Ureter (tissue), 1 donor: ENCODE measurements at places on chromosomes 7 and 10. TPM values are rescaled to one million over a fixed set of nuclear protein-coding genes. Genes with fewer than 3 reads are reported as not detected.

The OR6B1 gene
- not detected for total RNA-seq

- no peak for DNase-seq
Observed at GRCh38 chr10:17712717-17713471, 39.1 kb upstream of the TMEM236 start.

GRCh38 chr10:110725801-110726630 lies 81.9 kb downstream of the RBM20 start:
- DNase-seq, result no peak

- no peak for DNase-seq
Observed at GRCh38 chr10:5544216-5544805, 19.6 kb downstream of the CALML3 start.

The BTBD16 gene
- total RNA-seq, result 51.2 TPM

The CPVL gene
- total RNA-seq, result 15.6 TPM

DNA sequence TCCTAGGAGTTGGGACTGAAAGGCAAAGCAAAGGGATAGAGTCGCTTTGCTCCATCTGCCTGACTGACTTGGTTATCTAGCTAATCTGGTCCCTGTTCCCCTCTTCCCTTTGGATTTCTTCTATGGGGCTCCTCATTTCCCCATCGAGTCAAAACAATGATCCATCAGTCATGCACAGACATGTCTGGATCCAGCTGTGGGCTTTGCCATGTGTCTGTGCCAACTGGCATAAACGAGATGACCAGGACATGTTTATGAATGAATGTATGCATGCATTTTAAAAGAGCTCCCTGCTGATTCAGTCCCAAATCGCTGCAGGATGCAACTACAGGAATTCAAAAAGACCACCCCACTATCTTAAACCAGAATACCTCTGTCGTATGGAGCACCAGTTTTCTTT lies 122.0 kb downstream of the ARL4A start:
- DNase-seq, result no peak

DNA sequence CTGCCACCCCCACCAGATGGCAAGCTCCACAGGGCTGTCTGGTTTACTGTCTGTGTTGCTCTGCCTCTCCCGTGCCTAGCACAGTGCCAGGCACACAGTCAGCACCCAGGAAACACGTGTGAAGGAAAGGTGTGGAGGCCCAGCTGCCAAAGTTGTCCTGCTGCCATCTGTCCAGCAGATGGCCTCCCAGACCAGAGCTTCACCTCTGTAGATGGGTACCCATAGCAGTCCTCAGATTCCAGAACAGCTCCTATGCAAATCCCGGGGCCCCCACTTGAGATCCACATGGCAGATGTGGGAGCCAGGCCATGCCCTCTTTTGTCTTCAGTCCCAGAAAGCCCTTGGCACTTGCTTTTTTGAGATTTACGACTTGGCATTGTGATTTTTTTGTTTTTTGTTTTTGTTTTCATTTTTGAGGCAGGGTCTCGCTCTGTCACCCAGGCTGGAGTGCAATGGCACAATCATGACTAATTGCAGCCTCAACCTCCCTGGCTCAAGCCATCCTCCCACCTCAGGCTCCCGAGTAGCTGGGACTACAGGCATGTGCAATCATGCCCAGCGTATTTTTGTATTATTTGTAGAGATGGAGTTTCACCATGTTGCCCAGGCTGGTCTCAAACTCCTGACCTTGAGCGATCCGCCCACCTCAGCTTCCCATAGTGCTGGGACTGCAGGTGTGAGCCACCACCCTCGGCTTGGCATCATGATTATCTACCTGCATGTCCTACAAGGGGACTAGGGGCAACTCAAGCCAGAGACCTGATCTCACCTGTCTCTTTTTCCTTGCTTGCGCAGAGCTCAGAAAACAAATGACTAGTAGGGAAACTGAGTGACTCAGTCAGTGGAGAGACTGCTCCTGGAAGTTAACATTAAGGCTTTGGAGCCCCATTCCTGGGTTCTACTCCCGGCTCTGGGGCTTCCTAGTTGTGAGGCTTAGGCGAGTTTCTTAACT lies 16.9 kb upstream of the PALD1 start:
- DNase-seq, result no peak

- no peak for DNase-seq
Observed at GRCh38 chr7:34807548-34808340, 149.7 kb downstream of the NPSR1 start.

The CYP3A7 gene
- 0.75 TPM for total RNA-seq

The KIAA1549 gene
- 6.3 TPM for total RNA-seq

DNA sequence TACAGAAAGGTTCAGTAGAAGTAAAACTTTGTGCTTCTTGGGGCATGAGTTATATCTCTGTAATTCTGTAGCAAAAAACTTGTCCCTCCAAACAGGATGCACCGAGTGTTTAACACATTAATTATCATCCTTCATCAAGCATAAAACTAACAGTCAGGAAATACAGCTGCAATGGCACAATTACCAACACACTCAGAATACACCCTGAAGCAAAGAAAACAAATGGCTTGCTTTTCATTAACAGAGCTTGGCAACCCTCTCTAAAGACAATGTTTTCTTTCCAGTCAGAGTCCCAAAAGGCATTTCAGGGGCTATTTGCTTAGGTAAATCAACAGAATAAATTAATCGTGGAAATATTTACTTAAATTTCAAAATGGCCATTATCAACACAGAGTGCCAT lies 107.7 kb downstream of the ICA1 start:
- no peak for DNase-seq

The ARPC1A gene
- 127 TPM for total RNA-seq

DNA sequence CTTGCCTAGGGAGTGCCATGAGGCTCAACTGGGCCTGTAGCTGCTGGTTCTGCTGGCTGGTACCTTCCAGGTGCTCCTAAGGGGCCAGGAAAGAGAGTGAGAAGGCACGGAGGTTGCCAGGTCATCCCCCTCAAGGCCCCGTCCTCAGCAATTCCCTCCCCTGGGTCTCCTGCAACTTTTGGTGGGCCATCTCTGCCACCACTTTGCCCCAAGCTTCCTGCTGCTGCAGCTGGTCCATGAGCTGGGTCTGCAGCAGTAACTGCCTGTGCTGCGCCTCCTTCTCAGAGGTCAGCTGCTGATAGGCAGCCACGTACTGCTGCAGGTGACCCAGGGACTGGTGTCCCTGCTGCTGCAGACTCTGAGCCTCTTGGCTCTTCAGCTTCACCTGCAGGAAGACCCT lies 17.3 kb upstream of the MTPAP start:
- no peak for DNase-seq

DNA sequence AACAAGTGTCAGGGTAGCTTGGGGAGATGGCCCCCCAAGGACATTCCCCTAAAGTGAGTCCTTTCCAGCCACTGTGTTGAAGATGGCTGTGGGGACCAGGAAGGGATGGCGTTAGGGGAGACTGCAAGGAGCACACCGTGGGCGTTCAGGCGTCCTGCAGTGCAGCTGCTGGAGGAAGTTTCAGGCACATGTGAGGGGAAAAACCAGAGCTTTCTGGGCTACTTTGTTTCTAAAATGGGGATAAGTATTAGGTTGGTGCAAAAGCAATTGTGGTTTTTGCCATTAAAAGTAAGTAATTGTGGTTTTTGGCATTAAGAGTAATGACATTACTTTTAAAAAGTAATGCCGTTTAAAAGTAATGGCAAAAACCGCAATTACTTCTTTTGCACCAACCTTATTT lies 14.3 kb downstream of the PRF1 start:
- DNase-seq, result no peak

- no peak for DNase-seq
Observed at GRCh38 chr10:119120413-119120867, 16.5 kb downstream of the DENND10 start.

The LRGUK gene
- 2.2 TPM for total RNA-seq

The KEL gene
- total RNA-seq, result 1.3 TPM

The TRIM56 gene
- 57.3 TPM for total RNA-seq

The VSTM4 gene
- total RNA-seq, result 16.0 TPM

The NPC1L1 gene
- 0.10 TPM for total RNA-seq

The ADAP1 gene
- 20.6 TPM for total RNA-seq

The FAM241B gene
- total RNA-seq, result 5.6 TPM

- DNase-seq, result no peak
Observed at GRCh38 chr10:62638062-62638477, 166.4 kb upstream of the ADO start.

DNA sequence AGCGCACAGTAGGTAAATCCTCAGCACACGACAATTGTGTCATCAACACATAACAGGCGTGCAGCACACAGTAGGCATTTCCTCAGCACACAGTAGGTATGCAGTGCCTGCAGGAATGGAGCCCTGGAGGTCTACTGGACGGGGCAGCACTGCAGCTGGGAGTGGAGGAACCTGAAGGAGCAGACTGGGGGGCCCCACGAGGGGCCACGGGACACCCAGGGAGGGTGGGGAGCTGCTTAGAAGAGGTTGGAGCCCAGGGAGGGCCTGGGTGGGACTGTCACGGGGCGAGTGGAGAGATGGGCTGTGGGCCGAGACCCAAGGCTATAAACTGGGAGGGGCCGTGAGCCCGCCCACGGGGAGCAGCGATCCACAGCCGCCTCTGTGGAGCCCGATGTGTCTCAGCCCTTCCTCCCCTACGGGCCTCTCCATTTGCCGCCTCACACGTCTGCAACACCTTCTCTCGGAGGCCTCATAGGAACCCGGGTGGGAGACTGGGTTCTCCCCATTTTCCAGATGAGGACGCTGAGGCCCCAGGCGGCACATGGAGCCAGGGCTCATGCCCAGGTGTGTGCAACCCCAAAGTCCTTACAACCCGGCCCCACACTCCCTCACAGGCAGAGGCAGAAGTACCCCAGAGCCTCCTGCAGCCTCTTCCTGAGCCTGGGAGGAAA lies 101.5 kb downstream of the MICALL2 start:
- DNase-seq, result no peak

The CREB5 gene
- total RNA-seq, result 10.6 TPM

The UCMA gene
- not detected for total RNA-seq

GRCh38 chr7:149500910-149501309 lies 3.3 kb upstream of the ZNF746 start:
- DNase-seq, result no peak
